ENCODE measurements at places on chromosomes 3 and 15.
A peak's percentile ranks its signal among the peaks of the same experiment; 100 is the strongest.

GRCh38 chr3:154872696-154873095, 207.4 kb upstream of the MME start:
- DNase-seq: no peak

- DNase-seq: no peak
Observed at GRCh38 chr3:178300441-178300959, 235.7 kb upstream of the KCNMB2 start.

- DNase-seq: no peak
Observed at GRCh38 chr3:145892869-145893268, 268.1 kb downstream of the PLOD2 start.

DNA sequence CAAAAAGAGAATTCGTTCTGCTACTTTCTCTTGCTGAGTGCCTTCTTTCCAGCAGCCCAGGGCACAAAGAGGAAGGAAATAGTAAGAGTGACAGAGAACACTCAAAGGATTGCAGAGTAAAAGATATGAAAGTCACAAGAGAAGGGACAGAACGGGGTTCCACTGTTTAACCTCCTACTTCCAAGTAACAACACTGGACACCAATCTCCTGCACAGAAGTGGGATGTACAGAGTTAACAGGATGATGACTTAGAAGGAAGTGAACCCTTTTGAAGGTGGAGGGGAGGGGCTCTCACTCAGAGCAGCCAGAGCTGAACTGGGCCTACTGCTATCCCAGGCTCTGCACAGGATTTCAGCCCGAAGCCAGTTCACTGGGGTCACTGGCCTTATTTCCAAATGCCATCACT, 130.1 kb upstream of the PRICKLE2 start:
- no peak for DNase-seq

GRCh38 chr3:13474776-13475303, 5.3 kb upstream of the HDAC11 start:
- DNase-seq: no peak

GRCh38 chr3:100902572-100902971, 90.6 kb downstream of the ABI3BP start:
- DNase-seq: no peak

- DNase-seq: no peak
Observed at GRCh38 chr15:58669108-58669507, 80.4 kb downstream of the ADAM10 start.

- DNase-seq: no peak
Observed at GRCh38 chr3:53239800-53240199, 16.0 kb downstream of the TKT start.

GRCh38 chr3:86968244-86968932, 22.6 kb downstream of the VGLL3 start:
- DNase-seq: no peak

DNA sequence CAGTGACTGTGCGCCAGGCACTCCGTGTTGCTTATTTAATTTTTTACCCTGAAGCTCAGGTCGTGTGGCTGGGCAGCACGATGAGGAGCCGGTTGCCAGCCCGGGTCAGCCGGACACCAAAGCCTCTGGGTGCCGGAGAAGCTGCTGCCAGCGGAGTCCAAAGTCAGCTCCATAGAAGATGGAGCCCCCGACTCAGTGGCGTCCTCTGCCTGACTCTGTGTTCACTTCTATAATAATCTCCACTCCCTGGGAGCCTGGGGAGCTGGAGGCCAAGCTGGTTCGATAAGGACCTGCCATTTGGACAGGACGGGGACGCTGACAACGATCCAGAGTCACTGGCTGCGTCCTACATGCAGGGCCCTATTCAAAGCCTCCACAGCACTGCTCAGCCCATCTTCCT, 78.6 kb downstream of the VGLL4 start:
- DNase-seq: no peak

- DNase-seq: no peak
Observed at GRCh38 chr3:85835857-85836440, 877.2 kb downstream of the CADM2 start.

GRCh38 chr3:111684640-111685039, 89.5 kb upstream of the ZBED2 start:
- DNase-seq: no peak

DNA sequence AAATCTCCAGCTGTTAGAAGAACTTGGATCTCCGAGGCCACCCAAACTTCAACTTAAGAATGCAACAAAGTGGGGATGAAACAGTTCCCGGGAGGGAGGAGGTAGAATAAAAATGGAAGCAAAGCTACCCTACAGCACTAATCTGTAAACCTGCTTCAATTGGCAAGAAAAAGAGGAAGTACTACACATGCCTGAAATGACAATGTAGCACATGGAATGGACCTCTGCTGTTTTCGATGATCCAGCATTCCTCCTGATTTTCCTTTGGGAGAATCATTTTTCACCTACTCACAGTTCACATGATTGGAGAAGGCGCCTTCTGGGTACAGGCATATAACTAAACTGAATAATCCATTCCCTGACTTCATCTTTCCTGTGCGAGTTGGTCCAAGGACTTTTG, 1081.5 kb downstream of the FHIT start:
- no peak for DNase-seq

- DNase-seq: no peak
Observed at GRCh38 chr3:183911763-183912506, 27.3 kb upstream of the PARL start.

DNA sequence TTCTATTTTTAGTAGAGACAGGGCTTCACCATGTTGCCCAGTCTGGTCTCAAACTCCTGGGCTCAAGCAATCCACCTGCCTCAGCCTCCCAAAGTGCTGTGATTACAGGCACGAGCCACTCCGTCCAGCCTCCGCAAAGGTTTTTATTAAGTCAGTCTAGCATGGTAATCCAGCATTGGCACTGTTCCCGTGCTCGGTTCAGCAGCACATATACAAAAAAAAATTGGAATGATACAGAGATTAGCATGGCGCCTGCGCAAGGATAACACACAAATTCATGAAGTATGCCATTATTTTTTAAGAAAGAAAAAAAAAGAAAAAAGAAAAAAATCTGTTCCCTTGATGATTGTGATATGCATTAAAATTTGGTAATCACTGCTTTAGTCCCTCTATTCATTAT, 8.5 kb downstream of the CKMT1A start:
- no peak for DNase-seq

GRCh38 chr3:128547368-128547987, 54.5 kb upstream of the GATA2 start:
- no peak for DNase-seq

GRCh38 chr3:52222319-52223221, 2.9 kb downstream of the TLR9 start:
- DNase-seq: no peak

DNA sequence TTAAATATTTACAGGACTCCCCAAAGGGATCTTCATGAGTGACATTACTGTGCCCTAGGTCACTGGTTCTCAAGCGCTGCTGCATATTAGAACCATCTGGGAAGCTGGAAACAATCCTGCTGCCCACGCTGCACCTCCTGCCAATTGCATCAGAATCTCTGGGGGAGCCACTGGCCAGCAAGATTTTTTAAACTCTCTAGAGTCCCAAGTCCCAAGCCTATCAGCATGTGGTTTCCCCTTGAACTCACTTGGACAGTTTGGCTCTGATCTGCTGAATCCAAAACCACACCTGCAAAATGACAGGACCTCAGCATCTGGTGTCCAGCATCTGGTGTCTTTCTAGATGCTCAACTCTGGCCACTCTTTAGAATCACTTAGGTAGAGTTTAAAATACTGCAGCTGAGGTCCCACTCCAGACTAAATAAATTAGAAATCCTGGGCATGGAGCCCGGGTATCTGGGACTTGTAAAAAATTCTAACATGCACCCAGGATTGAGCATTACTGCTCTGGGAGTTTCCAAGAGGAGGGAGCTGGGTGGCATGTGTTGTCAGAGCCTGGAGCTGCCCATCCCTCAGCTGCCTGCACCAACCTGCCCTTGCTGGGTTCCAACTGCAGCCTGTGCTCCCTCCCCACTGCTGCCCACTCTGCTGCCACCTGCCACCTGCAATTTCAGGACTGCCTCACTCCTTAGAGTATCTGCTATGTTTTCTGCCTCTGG, 311.3 kb downstream of the SLC9A9 start:
- DNase-seq: no peak

DNA sequence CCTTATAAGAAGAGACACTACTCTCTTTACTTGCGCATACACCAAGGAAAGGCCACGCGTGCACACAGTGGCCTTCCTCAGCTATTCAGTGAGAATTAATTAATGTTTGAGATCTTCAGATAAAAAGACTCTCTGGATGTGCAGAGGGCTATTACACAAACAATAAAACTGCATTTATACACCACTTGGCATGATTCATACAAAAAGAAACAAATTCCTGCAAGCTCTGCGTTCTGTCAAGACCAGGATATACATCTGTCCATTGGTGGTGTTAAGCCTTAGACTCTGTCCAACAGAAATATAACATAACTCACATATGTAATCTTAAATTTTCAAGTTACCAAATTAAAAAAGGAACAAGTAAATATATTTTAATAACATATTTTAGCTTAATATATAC, 55.2 kb upstream of the TSC22D2 start:
- no peak for DNase-seq

DNA sequence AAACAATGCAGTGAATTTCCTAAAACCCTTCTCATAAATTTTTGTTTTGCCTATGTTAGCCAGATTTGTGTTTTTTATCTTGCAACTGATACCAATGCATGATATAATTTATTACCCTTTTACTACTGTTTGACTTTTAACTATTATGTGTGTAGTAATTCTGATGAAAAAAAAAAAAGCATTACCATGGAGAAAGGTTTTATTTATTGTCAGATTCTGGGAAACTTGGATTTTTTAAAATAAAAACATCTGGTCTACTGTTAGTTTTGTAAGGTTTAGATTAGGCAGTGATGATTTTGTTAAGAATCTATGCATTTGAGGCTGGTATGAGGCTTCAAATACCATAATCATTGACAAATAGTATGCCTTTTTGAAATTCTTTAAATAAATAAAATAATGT, 470.4 kb upstream of the ROBO1 start:
- DNase-seq: no peak

DNA sequence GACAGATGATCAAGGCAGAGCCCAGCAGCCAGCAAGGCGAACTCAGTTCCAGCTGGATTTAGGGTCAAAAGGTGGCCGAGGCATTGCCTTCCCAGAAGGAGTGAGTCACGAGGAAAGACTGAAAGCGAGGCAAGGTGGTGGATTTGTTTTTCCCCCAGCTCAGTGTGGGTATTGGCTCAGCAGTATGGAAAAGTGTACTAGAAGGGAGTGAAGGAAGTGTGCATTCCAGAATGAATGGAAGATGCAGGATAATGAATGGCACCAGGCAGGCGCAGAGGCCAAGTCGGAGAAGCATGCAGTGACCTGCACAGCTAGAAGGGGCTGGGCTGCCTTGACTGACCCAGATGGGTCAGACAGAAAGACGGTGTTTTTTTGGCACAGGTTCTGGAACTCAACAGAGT, 46.3 kb downstream of the FOXP1 start:
- no peak for DNase-seq

- DNase-seq: no peak
Observed at GRCh38 chr3:178195824-178196223, 340.4 kb upstream of the KCNMB2 start.

DNA sequence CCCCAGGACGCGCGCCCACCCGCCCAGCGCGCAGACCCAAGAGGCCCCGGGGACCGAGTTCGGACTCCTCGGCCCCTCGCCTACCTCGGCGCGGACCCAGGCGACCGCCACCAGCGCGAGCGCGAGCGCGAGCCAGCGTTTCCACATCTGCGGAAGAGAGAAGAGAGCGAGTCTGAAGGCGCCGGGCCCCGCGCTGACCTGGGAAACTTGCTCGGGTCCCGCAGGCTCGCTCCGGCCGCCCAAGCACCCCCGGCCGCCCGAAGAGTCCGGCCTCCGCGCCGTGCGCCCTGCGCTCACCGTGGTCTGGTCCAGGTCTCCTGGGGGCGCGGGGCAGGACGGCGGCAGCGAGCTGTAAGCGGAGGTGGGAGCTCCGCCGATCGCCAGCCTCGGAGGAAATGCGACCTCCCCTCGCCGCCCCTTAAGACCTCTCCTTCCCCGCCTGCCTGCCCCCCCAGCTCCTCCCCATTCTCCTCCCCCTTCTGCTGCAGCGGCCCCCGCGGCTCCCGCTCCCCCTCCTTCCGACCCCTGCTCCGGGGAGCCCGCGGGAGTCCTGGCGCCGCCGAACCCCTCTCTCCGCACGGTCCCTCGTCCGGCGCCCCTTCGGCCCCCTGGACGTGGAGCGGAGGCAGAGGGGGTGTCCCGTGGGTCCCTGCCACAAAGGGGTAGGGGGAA, at the start of gene FSTL1:
Gene FSTL1 (minus strand): TSS at position 393 of the 672 bp plus-strand sequence. CDS start 246 bp downstream, at position 147.
- no peak for DNase-seq

DNA sequence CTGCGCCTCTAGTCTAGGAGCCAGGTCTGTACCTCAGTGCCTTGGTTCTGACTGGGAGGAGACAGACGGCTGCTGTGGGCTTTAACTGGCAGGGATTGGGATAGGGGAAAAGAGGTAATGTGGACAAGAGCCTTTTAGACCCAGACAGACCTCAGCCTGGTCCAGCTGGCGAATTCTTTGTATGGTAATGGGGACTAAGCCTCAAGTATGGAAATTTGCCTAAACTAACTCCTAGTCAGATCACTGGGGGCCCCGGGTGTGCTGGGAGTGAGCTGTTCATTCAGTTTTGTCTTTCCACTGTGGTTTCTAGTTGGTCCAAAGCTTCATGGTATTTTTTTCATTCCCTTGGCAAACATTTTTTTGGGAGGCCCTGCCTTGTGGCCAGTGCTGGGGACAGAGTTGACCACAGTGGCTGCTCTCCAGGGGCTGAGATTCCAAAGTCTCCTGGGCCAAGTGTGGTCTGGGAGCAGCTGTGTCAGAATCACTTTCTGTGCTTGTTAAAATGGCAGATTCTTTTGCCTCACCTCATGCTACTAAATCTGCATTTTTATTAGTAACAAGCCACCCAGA, 261.4 kb upstream of the C2CD4B start:
- no peak for DNase-seq

DNA sequence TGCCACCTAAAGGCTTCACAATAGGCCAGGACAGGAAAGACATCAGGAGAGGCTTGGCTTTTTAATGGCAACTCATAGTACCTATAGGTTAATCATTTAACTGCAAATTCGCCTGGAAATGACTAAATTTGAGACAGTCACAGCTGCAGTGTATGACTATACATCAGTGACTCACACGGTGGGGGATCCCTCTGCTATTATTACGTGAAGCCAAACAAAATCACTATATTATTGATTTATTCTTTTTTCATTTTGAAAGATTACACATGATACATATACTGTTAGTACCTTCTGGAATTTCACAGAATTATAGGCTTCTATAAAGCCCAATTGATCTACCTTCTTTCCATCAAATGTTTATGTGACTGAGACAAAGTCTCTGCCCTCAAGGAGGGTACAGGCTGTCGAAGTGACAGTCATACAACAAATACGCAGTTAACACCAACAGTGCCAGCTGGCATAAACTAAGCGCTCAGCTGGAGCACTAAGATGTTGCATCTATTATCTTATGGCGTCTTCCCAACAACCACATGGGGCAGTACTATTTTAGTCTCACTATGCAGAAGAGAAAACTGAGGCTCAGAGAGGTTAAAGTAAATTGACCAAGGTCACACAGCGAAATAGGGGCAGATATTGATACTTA, 82.0 kb upstream of the LMOD3 start:
- peak; percentile 31 for DNase-seq

GRCh38 chr15:67820992-67821783, 4.1 kb upstream of the SKOR1 start:
- no peak for DNase-seq

Measured in activated CD4-positive, alpha-beta T cell treated with anti-CD3 and anti-CD28 coated beads, Interleukin-2, amount 50 U/mL, for 4 hours (primary cell).